Posterior vena cava (tissue), 2 donors: ENCODE measurements at places on chromosomes 5 and 9. TPM values are rescaled to one million over a fixed set of nuclear protein-coding genes. Genes with fewer than 3 reads are reported as not detected.

- DNase-seq = no peak
These were observed 102.1 kb upstream of the ASTN2 start for GRCh38 chr9:117516676-117517632.

- no peak for DNase-seq
These were observed 119.8 kb downstream of the SIL1 start for GRCh38 chr5:139078345-139078744.

- DNase-seq = no peak
These were observed 959.1 kb upstream of the WWC1 start for GRCh38 chr5:167332309-167332708.

GRCh38 chr5:180785121-180785781 is 17.4 kb downstream of the MGAT1 start:
- DNase-seq = peak; percentile 81

Gene ANKRD31
- 0.42 TPM for total RNA-seq
